ENCODE measurements at places on chromosomes 6 and 20. TPM values are rescaled to one million over a fixed set of nuclear protein-coding genes. Genes with fewer than 3 reads are reported as not detected.

DNA sequence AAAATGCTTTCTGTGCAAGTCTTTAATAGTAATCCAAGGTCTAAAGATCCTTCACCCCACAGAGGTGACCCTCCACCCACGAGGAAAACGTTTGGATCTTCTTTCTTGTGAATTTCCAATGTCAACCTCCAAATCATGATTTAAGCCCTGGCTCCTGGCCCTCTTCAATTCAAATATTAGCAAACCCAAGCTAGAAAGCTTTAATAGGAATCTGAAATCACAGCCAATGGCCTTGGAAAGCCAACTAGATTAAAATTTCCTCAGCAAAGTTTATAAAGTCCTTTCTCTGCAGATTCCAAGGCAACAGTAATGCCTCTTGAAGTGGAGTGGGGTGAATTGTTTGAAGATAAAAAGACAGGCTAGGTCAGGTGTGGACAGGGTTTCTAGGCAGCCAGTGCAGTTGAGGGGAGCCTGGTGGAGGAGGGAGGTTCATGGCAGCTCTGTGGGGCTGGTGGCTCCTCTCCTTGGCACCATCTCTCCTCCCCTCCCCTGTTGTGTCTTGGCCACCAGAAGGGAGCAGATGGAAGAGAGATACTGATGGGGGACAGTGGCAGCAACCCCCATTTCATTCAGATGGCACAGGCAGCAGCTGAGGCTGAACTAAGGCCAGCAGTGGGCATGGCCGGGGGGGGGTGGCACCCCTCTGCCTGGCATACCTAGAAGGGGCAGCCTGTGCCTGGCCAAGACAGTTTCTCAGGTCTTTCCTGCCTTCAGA, 12.0 kb upstream of the UQCC2 start:
- no peak for DNase-seq

Gene BANF2
- not detected for total RNA-seq

DNA sequence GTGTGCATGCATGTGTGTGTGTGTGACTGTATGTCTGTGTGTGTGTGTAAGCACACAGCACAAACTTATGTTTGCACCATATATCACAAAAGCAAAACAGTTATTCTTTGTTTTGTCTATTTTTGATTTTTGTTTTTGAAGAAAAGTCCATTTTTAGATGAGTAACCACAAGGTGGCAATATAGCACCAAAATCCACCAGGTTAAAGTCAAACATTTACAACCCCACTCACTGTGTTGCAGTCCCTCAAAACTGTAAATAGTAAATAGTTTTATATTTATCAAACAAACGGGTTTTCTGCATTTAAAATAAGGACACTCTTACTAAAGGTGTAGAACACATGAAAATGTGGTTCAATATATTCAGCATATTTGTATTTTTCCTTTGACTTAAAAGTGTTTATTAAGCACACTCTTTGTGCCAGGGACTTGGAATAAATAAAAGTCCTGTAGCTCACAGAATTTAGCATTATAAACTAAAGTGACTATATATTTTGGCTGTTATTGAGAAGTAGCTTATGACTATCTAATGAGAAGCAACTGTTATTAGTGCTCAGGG, 118.5 kb downstream of the GFRAL start:
- DNase-seq = peak; percentile 15

DNA sequence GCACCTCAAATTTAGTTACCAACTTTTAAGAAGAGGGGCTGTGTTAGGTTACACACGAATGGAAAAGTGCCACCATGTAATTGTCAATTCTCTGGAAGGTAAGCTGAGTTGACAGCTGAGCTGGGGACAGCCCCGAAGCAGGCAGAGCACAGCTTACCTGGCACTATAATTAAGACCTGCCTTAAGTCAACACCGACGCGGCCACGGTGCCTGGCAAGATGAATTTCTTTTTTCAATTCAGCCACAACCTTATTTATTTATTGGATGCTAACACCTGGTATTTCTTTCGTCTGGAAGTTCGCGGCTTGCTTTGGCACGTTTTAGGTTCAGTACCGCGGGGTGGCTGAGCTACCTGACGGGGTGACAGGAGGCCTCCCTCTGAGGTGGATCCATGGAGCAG, 40.6 kb upstream of the NFATC2 start:
- DNase-seq = no peak

DNA sequence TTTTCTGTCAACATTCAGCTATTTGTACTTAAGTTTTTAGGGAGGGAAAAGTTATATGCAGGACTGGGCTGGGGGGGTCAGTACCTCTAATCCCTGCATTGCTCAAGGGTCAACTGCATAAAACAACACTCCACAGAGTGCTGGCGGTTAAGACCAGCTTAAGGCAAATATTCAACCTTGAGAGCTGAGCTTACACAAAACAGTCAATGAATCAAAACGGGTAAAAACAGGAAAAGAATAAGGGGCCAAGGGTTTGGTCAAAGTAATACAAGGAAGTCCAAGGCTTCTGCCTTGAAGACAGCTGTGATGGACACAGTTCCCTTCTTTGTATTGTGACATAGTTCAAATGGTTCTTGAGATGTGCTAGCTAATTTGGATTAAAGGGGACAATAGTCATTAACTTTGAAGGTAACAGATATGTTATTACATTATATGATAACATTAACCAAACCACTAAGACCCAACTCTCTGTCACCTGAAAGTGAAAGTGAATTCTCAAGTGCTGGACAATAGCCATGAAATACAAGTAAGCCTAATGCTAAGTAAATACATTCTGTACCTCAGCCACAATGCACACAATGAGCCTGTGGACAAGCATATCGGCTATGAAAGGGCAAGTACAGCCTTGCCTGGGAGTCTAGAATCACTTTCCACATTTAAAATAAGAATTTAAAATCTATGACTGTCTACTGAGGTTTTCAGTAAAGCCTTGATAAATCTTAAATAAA, 106.8 kb downstream of the PDE10A start:
- DNase-seq = peak; percentile 25

Gene SSTR4
- not detected for total RNA-seq

GRCh38 chr6:46051962-46052361, 36.3 kb upstream of the CLIC5 start:
- no peak for DNase-seq

DNA sequence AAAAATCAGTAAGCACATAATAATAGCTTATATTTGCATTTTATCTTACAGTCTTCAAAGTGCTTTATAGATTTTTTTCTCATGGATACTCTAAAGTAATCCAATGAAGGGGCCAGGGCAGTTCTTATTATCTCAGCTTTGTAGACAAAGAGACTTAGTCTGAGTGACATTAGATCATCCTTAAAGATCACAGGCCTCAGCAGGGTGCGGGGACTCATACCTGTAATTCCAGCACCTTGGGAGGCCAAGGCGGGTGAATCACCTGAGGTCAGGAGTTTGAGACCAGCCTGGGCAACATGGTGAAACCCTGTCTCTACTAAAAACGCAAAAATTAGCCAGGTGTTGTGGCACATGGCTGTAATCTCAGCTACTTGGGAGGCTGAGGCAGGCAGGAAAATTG, 14.5 kb downstream of the FERMT1 start:
- DNase-seq = no peak

DNA sequence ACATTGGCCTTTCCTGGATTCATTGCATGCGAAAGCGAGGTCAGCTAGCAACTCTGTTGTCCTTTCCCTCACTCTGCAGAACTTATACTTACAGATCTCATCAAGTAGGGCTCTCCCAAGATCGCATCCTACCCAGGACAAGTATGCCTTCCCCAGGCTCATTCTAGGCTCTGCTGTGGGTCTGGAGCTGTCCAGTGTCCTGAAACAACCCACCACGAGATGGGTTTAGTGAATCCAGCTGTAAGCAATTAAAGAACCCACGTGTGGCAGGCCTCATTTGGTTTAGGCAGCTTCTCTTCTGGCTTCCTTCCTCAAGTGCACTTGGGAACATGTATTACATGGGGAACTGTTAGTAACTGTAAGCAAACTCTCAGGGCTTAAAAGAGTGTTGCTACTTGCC, 406.5 kb upstream of the CHD6 start:
- no peak for DNase-seq

Gene PI16
- not detected for total RNA-seq

DNA sequence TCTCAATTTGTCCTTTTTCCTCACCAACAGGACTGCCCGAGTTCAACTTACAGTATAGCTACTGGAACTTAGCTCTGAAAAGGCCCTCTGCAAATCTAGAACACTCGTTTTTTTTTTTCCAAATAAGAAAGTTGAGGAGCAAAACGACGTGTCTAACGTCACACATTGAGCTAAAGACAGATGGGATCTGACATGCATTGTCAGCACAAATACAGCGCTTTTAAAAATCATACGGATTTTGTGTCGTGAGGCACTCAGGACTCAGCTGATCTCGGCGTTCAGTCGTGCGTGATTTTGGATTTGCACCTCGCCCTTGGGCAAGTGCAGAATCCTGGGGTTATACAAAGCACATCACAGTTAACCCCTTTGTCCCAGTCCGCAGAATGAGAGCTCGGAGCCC, 94.7 kb upstream of the ZNF322 start:
- no peak for DNase-seq
